Cortex of kidney (tissue), 1 donor: ENCODE measurements at places on chromosomes 3 and 15.

DNA sequence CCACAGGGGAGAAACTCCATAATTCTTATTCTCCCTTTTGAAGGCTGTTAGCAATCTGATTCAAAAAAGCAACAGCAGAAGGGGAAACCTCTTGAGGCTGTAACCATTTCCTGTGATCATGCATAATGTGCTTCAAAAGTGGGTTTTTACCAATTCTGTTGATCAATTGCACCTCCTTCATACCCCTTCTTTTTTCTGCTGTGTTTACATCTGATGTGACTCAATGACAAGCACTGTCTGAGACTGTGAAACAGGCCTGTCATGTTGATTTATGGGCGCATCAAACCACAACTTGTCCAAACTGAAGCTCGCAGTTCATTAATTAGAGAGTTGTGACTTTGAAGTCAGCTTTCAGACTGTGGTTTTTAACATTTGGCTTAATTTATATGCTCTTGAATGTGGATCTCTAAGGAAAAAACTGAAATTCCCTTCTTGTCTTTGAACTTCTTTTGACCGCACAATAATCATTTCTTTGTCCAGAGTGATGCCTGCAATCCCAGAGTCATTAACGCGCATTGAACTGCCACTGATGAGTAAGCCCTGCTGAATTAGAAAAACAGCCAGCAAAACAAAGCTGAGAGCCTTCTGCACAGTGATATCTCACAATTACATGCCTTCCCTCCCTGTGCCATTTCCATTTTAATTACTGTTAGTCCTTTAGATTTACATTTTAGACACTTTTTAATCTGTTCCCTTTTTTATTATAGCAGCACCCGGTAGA is 532.8 kb downstream of the FOXP1 start:
- no peak for DNase-seq

DNA sequence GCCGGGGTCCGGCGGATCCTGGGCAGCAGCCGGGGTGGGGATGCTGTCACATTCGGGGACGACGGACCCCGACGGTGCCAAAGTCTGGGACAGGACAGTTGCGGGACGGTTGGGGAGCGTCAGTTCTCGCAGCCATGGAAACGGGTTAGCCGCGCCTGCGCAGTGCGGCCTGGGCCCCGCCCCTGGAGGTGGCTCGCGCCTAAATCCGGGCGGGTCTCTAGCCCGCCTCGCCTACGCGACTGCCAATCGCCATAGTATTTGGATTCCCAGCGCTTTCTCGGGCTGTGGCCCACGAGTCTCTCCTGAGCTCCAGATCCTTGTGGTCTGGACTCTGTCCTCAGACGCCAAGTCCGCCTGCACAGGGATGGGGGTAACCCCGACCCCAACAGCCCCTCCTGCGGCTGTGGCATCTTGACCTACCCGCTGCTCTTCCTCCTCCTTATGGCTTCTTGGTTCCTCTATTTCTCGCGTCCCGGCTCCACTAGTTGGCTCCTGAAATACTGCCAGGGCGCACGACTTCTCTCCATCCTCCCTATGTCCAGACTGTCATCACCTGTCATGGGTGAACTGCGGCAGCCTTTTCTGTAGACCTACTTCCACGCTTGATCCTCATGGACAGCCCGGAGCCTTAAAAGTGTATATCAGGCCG is at the start of gene ZMYND10:
TSS of gene ZMYND10 (minus strand) at position 147 of the 649 bp plus-strand sequence. CDS start 153 bp downstream, outside the sequence.
- DNase-seq = no peak

GRCh38 chr15:88651971-88652370 is 13.2 kb downstream of the ISG20 start:
- no peak for DNase-seq

DNA sequence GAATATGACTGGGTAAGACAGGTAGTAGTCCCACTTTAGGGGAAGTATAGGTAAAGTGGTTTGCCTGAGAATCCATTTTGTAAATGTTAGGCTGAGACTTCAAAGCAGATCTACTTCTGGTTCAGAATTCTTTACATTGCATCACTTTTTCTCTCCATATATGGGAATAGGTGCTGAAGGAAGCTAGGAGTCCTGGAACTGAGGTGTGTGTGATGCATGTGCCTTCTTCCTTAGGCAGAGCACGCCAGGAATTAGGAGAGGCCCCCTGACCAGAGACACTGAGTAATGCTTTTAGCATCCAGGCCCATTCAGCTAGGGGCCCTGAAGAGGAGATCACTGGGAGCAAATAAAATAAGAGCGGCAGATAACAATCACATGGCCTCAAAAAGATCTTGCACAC is 69.2 kb upstream of the DCP1A start:
- DNase-seq = no peak

GRCh38 chr15:42332331-42332730 is 27.0 kb upstream of the CAPN3 start:
- DNase-seq = no peak
